ENCODE measurements at places on chromosomes 6 and 20.
A peak's percentile ranks its signal among the peaks of the same experiment; 100 is the strongest.

GRCh38 chr20:44924541-44924940 lies 14.7 kb downstream of the PABPC1L start:
- DNase-seq: no peak

DNA sequence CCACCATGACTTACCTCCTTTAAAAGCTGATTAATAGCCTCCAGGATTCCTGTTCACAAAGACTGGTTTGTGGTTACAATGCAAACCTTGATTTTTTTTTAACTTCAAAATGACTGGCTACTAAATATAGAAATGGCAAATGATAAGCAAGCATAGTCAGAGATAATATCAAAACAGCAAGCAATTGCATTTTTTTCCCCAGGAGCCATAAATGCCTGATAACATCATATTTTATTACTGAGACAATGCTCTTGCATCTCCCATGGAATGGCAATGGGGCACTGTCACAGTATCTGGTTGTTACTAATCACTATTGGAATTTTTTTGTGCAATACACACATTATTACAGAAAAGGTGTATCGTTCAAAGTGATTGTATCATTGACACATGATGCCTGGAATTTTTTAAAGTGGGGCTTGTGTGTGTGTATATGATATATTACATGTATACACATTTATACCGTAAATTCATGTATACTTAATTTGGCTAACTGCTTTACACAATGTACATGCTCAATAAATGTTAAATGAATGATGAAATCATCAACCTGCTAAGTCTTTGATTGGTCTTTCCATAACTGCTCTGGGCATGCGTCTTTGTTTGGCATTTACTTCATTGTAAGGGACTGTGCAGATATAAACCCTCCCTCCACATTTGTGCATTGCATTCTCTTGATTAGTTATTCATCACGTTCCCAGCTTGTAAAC lies 980 bp upstream of the SALL4 start:
- peak; percentile 38 for DNase-seq

DNA sequence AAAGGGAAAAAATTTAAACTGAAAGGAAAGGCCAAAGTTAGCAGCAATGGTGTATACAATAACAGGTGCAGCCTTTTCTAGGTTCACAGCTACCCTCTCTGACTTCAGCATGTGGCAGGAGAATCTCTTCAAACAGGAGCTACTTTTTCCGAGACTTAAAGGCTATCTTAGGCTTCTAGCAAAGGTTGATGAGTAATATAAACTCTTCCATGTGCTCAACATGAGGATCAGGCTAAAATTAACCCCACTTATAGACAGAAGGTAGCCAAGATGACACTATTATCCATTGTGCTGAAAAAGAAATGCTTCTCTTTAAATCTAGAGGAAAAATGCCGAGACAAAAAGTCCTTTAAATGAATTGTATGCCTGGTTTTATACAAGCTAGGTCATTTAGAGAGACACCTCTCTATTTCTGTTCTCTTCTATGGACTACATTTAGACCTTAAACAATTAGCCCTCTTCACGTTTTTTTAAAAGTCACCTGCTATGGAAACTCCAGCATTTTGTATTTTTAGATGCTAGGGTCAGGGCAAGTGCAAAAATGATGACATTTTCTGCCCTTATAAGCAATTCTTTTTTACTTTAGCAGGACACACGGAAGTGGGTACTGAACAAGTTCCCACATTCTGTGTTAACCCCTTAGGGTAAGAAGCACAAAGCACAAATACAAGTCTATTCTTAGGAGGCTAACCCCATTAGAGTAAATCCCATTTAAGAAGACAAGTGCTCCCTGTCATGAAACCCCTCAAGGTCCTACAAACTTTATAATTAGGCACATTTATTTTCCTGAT lies 216.8 kb upstream of the CITED2 start:
- DNase-seq: peak; percentile 44

DNA sequence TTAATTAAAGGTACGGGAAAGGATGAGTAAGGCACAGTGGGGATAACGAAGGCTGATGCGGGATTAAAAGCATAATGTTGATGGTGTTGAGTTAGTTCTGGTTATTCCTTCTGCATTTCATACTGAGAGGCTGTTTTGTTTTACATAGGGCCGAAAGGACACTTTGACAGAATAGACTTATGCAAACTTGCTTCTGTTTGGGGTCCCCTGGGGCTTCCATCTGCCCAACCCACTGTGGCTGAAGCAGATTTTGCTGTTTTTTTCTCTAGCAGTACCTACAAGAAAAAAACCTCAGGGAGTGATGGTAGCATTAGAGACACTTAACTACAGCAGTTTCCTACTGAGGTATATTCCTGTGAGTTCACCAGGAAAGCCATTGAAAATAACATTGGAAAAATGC lies 136.1 kb upstream of the SUPT3H start:
- DNase-seq: no peak

DNA sequence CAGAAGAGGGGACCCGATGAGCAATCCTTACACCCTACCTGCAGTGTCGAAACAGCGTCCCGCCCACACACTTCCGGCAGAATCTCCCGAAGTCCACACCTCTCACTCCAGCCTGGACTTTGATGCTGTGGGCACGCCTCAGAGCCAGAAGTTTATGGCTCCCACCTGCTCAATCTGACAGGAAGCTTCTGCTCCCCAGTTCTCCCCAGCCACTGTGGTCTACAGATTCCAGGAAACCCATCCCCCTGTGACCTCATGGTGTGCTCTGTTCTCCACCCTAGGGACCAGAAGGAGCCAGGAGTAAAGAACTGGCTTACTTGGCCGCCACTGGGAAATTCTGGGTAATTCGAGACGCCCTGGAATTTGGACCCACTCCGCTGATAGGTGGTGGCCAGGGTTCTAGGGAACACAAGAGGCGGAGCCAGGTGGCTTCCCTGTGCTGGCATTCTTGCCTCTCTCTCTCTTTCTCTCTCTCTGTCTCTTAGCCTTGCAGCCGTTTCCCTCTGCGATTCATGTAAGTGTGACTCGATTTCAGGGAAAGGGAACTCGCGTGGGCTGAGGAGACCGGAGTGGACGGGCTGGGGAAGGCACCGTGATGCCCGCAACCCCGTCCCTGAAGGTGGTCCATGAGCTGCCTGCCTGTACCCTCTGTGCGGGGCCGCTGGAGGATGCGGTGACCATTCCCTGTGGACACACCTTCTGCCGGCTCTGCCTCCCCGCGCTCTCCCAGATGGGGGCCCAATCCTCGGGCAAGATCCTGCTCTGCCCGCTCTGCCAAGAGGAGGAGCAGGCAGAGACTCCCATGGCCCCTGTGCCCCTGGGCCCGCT lies at the start of gene TRIM15:
TRIM15 (plus strand) TSS at position 457 of the 828 bp plus-strand sequence; CDS start at position 596, 139 bp downstream.
- no peak for DNase-seq

GRCh38 chr6:85662251-85662650 lies 19.6 kb upstream of the SYNCRIP start:
- no peak for DNase-seq

GRCh38 chr6:170290296-170291128 lies at the start of gene DLL1:
Gene DLL1 (minus strand): TSS chr6:170291078. CDS start chr6:170290139, 939 bp downstream.
- peak; percentile 62 for DNase-seq

GRCh38 chr6:5497896-5498578 lies 236.7 kb downstream of the FARS2 start:
- DNase-seq: peak; percentile 60

- DNase-seq: peak; percentile 15
Observed at GRCh38 chr6:131980791-131981623, 29.8 kb upstream of the CCN2 start.

GRCh38 chr6:161001421-161001820 lies 9.9 kb downstream of the MAP3K4 start:
- no peak for DNase-seq

GRCh38 chr6:75204217-75204958 lies 1.5 kb downstream of the COL12A1 start:
- DNase-seq: peak; percentile 89

GRCh38 chr6:149769676-149770075 lies 20.1 kb downstream of the PCMT1 start:
- DNase-seq: no peak
